ENCODE measurements at places on chromosomes 6 and 20.

DNA sequence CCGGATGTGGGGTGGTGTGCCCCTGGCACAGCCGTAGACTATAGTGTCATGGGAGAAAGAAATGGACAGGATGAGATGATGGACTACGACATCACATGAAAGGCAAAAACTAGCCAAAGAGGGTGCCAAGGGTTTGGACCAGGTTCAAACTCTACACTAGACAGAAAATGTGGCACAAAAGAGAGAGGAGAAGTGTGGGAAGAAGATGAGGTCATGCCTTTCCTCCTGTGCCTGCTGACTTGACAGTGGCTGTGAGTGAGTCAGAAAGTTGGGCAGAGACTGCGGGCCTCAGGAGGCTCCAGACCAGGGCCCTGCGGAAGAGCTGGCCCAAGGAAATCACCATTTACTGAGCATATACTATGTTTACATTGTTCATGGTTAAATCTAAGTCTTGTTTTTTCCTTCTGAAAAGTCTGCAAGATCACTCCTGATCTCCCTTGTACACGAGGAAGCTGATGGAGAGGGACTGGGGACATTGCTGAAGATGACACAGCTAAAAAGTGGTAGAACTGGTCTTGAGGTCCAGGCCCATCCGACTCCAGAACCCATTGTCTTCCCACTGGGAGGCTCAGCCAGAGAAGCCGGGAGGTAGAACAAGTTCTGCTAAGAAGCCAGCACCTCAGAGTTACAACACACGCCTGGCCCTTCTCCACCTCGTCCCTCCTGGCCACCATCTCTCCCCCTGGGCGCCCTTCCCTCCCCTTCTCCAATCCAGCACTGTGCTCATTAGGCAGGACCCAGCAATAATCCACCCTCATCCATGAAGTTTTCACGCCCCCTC lies 35.6 kb downstream of the CNKSR3 start:
- DNase-seq = no peak

DNA sequence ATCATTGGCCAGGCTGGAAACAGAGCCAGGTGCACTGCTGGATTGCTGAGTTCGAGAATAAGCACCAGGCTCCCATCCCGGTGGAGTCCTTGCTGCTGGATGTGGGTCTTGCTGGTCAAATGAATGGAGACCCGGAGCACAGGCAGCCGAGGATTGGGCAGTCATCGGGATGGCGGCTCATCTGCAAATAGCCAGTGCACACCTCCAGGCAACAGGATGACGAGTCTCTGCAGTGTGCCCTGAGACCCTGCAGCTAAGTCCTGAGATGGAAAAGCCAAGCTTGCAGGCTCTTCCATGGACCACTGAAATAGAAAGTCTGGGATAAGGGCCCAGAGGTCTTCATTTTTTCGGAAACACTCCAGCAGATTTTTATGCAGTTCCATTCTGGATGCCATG lies 143.5 kb downstream of the WDR27 start:
- no peak for DNase-seq

DNA sequence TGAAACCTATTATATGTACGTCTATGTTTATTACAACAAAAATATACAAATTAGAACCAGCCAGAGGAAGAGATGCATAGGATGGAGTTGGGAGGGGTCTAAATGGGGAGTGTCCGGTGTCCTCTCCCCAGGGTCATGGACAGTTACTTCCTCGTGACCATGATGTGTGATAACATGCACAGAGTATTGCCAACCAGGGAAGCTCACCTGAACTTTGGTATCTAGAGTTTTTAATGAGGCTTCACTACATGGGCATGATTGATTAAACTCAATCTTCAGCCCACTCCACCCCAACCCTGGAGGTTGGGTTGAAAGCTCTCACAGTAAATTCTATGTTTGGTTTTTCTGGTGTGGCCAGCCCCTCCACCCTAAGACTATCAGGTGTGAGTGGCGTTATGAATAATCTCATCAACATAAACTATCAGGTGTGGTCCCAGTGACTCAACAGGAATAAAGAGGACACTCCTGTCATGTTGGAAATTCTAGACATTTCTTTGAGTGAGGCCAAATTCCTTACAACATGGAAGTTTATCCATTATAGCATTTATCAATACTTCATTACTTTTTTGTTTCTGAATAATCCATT lies 36.4 kb upstream of the FKBP1A start:
- no peak for DNase-seq

GRCh38 chr20:33697129-33697528 lies 10.9 kb upstream of the E2F1 start:
- DNase-seq = no peak

DNA sequence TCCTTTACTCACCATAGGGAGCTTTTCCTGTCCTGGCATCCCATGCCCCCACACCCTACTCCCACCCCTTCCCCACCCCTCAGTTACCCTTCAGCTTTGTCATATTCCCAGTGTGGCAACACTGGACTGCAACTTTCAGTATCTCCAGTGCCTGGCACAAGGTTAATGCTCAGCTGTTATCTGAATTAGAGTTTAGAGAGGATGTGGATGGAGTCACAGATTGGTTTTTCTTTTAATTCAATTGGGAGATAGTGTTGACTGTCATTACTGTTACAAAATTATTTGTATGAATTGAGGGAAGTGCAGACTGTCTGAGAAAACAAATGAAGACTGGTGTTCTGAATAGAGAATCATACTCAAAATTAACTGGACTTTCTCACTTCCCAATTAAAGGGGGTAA lies 89.9 kb downstream of the TULP4 start:
- no peak for DNase-seq

GRCh38 chr6:38136547-38136946 lies 317.0 kb downstream of the ZFAND3 start:
- no peak for DNase-seq

DNA sequence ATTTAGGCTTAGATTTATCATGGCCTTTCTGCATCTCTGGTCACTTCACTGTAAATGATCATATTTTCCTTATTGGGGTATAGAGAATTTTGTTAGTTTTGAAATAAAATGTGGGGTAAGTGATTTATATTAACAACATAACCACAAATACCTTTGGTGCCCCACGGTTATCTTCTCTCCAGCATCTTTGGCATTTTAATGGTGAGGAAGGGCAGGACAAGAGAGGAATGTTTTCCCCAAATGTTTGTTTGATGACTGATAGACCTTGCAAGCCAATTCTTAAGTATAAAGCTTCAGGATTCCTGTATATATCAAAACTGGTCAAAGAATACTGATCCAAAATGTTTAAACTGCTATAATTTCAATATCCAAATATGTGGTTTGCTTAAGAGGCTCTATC lies 171.6 kb upstream of the SMLR1 start:
- DNase-seq = no peak

GRCh38 chr20:56343861-56344381 lies 14.9 kb upstream of the FAM210B start:
- DNase-seq = no peak

GRCh38 chr20:4076671-4077070 lies 61.3 kb upstream of the RNF24 start:
- DNase-seq = no peak

GRCh38 chr6:83443516-83443915 lies 12.7 kb upstream of the ME1 start:
- no peak for DNase-seq

DNA sequence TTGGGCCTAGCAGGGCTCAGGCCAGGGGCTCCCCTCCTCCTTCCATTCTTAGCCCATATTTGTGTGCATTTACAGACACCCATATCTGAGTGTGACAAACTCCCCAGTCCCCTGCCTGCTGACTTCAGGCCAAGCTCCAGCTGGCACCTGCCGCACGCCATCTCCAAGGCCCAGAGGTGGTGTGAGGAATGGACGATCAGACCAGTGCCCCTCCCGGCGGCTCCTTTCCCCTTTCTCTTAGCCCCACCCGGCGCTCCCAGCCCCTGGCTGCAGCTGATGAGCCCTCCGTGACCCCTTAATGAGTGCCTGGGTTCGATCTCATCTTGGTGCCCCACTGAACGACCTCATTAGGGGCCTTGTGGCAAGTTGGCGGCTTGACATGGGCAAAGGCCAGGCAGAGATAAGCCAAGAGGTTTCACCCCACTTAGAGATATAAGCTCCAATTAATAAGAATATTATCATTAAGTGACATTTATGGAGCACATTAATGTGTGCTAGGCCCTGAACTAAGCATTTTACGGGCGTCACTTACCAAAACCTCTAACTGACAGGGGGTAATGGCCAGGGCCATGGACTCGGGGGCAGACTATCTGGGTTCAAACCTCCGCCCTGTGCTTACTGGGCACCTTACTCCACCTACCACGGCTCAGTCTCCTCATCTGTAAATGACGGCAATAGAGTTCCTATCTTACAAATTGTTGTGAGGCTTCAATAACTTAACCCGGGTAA lies 17.5 kb downstream of the ADA start:
- DNase-seq = no peak

GRCh38 chr20:52219441-52219840 lies 27.9 kb upstream of the ZFP64 start:
- DNase-seq = no peak

DNA sequence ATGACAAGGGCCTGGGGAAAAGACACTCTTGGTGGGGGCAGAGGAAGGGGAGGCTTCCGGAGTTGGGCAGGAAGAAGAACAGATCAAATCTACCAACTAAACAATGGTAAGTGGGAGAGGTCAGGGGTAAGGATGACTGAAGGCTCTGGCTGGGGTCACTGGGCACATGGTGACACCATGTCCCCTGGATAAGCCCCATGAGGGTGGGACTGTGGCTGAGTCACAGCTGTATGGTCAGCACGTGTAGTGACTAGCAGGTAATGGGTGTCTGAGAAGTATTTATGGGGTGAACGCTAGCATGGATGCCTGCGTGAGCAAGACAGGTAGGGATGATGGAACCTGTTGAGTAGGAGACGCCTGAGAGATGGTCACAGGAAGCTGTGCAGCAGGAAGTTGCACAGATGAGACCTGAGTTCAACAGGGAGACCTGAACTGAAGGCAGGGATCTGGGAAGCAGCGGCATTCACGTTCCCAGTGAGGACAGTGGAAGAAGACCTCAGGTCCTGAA lies 64.5 kb upstream of the SNX9 start:
- no peak for DNase-seq

GRCh38 chr6:151379933-151380847 lies 11.2 kb downstream of the ZBTB2 start:
- DNase-seq = no peak

DNA sequence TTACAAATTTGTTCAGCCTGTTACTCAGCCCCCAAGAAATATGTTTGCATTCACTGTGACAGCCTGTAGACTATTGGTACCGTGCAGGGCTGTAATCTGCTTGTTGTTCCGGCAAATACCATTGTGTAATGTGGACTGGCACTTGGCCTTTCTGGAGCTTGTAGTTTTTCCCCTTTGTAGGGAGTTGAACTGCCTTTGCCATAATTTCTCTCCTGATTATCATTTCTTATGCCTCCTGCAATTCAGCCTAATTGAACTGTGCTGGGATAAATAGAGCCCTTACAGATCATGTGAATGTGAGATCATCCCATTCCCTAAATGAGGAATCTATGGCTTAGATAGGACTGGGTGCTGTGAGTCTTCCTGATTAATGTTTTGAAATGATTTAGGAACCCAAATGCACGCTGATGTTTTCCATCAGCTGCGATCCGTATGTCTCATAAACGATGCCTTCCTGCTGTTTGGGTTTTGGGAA lies 185.1 kb downstream of the JARID2 start:
- no peak for DNase-seq
